Hypothalamus (tissue), 51 donors: ENCODE measurements at places on chromosomes 1 and 21.

DNA sequence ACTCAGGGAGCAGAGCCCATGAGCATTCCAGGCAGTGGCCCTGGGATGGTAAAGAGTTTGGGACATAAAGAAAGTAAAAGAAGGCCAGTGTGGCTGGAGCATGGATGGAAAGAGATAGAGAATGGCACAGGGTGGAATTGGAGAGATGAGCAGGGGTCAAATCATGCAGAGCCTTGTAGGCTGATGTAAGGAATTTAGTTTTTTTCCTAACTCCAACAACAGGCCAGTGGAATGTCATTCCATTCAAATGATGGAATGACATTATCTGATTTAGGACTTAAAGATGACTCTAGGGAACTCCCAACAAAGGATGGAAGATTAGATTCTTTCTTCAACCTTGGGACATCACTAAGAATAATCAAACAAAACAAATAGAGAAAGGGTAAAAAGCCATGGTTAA lies 12.8 kb upstream of the S100A2 start:
- DNase-seq = no peak

DNA sequence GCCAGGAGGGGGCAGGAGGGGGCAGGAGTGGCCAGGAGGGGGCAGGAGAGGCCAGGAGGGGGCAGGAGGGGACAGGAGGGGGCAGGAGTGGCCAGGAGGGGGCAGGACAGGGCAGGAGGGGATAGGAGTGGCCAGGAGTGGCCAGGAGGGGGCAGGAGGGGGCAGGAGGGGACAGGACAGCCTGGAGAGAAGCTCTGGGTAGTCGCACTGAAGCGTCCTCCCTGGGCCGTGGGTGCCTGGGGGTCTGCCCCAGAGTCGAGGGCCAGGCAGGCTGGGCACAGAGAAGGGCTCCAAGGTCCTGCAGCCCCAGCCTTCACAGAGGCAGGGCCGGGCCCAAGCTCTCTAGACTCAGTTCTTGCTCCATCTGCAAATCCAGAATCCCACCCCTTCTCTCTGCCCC lies 22.9 kb downstream of the MEGF6 start:
- no peak for DNase-seq

DNA sequence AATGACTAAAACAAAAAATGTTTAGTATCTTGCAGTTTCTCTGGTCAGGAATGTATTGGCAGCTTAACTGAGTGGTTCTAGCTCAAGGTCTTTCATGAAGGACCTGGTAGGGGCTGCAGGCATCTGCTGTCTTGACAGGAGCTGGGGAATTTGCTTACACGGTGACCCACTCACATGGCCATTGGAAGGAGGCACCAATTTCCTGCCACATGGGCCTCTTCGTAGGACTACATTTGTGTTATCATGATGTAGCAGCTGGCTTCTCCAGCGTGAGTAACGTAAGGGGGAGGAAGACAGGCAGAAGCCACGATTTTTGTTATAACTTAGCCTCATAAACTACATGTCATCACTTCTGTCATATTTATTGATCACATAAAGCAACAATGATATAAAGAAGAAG lies 376.3 kb downstream of the AMY1C start:
- DNase-seq = no peak

DNA sequence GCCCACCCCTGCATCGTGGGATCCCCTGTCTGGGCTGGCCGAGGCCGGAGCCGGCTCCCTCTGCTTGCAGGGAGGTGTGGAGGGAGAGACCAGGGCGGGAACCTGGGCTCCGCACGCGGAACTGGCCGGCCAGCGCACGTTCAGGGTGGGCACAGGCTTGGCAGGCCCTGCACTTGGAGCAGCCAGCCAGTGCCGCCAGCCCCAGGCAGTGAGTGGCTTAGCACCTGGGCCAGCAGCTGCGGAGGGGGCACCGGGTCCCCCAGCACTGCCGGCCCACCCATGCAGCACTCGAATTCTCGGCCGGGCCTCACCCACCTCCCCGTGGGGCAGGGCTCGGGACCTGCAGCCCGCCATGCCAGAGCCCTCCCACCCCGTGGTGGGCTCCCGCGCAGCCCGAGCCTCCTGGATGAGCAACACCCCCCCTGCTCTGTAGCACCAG lies 422.6 kb downstream of the AMY1C start:
- DNase-seq = no peak

GRCh38 chr1:71307451-71307850 lies 226.6 kb upstream of the ZRANB2 start:
- no peak for DNase-seq

DNA sequence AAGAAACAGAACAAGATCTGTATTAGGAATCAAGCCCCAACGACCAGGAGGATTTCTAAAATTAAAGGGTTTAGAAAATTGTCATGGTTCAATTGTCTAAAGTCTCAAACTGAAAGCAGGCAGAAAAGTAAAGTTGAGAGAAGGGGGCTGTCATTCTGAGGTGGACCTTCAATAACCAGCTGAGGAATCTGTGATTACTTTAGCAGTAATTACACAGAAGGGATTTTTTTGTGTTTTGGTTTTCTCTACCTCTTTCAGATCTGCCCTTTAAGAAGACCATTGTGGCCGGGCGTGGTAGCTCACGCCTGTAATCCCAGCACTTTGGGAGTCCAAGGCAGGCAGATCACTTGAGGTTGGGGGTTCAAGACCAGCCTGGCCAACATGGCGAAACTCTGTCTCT lies 17.4 kb downstream of the AIDA start:
- no peak for DNase-seq

- DNase-seq = no peak
Measured at GRCh38 chr1:247286134-247286670, 30.3 kb downstream of the VN1R5 start.

GRCh38 chr1:25110036-25110435 lies 122.3 kb downstream of the SYF2 start:
- DNase-seq = no peak

- no peak for DNase-seq
Measured at GRCh38 chr1:207863893-207864535, 46.9 kb downstream of the CD34 start.

GRCh38 chr1:156494309-156494895 lies 6.2 kb downstream of the MEF2D start:
- no peak for DNase-seq

DNA sequence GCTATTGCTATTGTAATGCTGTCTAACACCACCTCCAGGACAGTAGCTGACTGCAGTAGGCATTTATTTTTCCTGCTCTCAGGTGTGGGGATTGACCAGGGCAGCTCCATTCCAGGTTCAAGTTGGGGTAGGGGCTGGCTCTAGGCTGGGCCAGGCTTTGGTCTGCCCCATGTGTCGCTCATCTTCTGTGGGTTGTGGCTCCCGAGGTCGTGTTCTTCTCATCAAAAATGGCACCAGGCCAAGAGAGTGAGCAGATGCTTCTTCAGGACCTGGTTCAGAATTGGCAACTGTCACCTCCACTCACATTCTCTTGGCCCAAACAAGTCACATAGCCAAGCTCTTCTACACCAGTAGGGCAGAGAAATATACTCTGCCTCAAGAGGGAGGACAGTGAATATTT lies 133.7 kb downstream of the PTPRU start:
- DNase-seq = no peak

DNA sequence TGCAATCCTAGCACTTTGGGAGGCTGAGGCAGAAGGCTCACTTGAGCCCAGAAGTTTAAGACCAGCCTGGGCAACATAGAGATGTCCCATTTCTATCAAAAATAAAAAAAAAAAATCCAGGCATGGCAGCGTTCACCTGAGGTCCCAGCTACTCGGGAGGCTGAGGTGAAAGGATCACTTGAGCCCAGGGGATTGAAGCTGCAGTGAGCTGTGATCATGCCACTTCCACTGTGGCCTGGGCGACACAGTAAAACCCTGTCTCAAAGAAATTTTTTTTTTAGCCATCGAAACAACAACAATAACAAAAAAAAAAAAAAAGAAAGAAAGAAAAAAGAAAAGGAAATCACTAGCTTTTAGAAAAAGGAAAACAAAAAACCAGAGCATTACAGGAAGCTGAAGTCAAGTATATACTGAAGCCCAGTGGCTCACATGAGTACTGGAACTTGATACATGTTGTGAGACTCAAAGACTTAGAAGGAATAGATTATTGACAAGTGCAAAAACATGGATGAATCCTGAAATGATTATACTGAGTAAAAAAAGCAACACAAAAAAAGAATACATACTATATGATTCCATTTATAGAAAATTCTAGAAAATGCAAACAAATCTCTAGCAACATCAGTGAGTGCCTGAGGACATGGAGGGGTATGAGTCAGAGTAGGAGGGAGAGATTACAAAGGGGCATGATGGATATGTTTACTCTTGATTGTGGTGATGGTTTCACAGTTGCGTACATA lies 6.1 kb upstream of the RABGAP1L start:
- DNase-seq = no peak

DNA sequence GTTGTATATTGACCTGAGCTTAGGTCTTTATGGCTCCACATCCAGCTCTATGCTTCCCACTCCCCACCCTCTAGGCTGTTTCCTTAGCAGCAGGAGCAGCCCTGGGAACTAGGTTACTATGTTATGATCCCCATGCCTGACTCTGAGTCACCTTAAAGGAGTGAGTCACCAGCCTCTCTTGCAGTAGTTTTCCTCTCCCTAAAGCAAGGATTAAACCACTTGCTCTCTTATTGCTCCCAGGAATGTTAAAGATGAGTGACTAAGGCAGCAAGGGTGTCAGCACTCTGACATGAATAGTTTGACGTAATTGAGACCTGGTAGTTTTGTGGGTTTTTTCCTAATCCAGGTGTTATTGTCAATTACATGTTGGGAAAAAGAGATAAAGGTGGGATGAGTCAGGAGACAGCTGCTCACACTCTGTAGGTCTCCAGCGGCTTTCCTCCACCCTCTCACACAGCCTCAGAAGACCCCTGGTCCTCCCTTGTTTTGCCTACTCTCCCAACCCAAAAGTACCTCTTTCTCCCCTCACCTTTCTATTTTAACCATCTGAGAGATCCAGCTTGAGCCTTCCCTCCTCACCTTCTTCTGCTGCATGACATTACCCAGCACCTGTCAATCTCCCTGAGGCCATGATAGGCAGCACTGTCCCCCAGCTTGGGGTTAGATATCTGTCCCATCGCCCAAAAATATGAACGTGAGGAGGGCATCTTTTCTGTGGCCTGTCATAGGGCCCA lies 369.1 kb upstream of the VAMP3 start:
- peak; percentile 22 for DNase-seq

- DNase-seq = no peak
Measured at GRCh38 chr1:58812468-58812867, 28.6 kb upstream of the JUN start.
